Glutamatergic neuron (in vitro differentiated cells): ENCODE measurements at places on chromosomes 4 and X.

DNA sequence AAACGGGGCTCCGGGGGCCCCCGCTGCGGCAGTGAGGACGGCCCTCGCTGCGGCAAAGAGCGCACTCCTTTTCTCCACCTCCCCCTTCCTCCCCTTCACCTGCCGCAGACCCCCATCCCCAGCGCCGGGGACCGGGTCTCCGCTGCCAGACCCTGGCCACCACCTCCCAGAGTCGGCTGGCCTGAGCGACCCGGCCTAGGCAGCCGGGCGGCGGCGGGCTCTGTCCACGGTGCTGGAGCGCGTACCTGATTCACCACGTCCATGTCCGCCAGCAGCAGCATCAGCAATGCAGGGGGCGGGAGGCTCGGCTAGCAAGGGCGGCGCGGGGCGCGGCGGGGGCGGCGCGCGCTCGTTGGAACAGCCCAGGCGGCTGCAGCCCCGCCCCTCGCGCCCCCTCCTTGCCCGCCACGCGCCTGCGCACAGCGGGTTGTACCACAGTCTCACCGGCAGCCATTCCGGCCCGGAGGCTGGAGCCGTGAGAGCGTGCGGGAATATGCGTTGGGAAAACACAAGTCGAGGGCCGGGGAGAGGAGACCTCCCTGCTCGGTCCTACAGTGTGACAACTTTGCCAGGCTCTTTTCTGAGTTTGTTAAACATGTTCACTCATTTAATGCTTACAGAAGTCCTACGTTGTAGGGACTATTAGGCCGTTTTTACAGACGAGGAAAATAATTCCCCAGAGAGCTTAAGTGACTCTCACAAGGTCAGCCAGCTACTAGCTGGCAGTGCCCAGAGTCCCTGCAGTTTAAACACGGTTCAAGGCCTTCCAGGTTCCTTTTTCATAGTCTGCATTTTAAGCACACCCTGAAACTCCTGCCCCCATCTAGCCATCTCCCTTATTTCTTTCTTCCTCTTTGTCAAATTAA, at the start of gene SYP:
Gene SYP (minus strand): TSS at position 288 of the 866 bp plus-strand sequence. CDS start 7 bp downstream, at position 281.
- DNase-seq = peak; percentile 90

DNA sequence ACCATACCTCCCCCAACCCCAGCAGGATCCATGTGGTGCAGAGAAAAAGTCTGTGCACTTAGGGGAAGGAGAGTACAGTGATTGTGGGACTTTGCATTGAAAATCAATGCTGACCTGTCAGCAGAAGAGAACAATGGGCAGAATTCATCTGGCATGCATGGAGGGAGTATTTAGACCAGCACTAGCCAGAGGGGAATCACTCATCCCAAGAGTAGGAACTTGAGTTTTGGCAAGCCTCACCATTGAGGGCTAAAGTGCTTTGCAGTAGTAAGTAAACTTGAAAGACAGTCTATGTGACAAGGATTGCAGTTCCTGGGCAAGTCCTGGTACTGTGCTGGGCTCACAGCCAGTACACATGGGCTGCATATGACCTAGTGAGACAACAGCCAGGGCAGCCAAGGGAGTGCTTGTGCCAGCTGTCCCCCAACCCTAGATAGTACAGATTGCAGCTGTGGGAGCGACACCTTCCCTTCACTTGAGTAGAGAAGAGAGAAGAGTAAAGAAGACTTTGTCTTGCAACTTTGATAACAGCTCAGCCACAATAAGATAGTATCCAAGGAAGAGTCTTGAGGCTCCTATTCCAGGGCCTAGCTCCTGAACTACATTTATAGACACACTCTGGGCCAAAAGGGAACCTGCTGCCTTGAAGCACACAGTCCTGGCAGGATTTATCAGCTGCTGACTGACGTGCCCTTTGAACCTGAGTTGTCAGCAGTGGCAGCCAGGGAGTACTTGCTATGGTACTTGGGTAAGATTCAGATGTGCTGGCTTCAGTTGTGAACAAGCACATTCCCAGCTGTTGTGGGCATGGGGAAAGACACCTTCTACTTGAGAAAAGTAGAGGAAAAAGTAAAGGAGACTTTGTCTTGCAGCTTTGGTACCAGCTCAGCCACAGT, 48.7 kb downstream of the HDX start:
- no peak for DNase-seq

GRCh38 chr4:184471881-184472613, 2.3 kb downstream of the IRF2 start:
- DNase-seq = no peak

GRCh38 chrX:41559235-41560052, 112.3 kb downstream of the NYX start:
- DNase-seq = no peak

- DNase-seq = peak; percentile 46
Observed at GRCh38 chr4:6472387-6473263, at the start of gene PPP2R2C. Gene PPP2R2C, minus strand, starts transcription at chr4:6472614. Its CDS starts 385 bp downstream, at chr4:6472229.

- DNase-seq = no peak
Observed at GRCh38 chrX:155666741-155667140, 54.0 kb upstream of the TMLHE start.

GRCh38 chrX:108072746-108073145, 18.6 kb downstream of the PSMD10 start:
- DNase-seq = no peak

GRCh38 chr4:158811704-158812103, 42.9 kb downstream of the FNIP2 start:
- DNase-seq = no peak

GRCh38 chrX:130114141-130114588, 3.9 kb upstream of the ELF4 start:
- DNase-seq = no peak

GRCh38 chrX:49260221-49260985, 4.1 kb downstream of the FOXP3 start:
- DNase-seq = no peak

- DNase-seq = no peak
Observed at GRCh38 chr4:114005569-114006442, 26.4 kb upstream of the ARSJ start.

DNA sequence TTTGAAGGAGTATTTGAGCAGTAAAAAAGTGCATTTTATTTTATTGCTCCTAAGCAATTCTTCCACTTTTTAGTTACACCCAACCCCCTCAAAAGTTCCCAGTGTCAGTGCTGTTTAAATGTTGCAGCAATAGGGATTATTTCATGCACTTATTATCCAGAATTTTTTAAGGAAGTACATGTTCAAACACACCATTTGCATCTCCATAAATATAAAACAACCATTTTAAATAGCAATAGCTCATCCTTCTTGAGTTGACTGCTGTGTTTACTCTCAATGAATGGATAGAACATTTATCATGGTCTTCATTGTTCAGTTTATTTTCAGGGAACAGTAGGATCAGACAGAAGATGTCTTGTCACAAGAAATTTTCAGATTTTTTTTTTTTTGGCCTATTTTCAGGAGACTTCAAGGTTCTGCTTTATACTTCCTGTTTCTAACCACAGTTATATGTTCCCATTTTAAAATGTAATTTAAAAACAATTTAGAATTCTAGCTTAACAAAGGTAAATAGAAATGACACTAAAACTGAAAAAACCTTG, 171.9 kb downstream of the TMA16 start:
- DNase-seq = no peak

GRCh38 chrX:39418731-39419638, 617.7 kb downstream of the MID1IP1 start:
- DNase-seq = no peak

DNA sequence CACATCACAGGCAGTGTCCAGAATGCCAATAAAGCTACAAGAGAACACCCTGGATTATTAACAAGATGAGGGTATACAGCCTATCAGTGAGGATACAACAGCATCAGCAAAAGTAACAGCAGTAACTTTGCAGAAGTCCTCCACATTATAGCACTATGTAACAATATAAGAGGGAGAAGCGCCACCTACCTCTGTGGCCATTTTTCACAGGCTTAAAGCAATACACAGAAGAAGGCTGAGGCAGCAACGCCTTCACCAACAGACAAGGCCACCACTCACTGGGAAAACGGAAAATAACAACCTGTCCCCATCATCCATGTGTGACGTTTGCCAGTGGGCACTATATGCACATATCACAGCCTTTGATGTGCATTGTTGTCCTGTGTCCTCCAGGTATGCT, 12.5 kb downstream of the RTL8B start:
- DNase-seq = no peak

- no peak for DNase-seq
Observed at GRCh38 chr4:67048530-67048929, 496.8 kb downstream of the CENPC start.

- no peak for DNase-seq
Observed at GRCh38 chrX:20221902-20222301, 44.8 kb downstream of the RPS6KA3 start.

DNA sequence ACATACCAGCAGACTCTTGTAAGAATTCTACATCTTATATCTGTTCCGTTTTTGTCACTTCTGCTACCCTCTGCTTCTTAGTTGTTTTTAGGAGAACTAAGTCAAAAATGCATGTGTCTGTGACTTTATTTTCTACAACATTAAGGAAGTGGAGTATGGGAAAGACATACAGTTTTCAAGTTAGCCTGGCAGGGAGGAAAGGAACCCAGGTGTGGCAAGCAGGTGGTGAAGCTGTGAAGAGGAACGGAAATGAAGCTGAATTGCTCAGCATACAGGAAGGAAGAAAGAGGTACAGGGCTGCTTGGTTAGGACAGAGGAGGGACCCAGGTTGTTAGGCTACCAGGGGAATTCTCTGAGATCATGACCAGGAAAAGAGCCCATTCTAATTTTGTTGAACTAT, 9.4 kb downstream of the GPRIN3 start:
- DNase-seq = no peak

DNA sequence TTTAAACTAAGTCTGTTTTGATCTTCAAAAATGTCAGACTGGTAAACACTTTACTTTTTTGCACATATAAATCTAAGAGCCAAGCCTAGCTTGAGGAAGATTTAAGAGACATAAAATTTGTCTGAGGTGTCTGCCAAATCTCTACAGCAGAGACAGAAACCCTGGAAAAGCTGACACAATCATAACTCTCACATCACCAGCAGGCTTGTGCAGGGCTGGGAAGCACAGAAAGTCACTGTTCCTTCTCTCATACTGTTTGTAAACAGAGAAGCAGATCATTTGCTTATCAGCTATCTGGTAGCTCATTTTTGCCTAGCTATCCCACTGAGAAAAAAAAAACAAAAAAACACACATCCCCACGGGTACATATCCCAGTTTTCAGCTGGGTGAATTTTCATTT, 7.0 kb downstream of the ENOX2 start:
- no peak for DNase-seq

- peak; percentile 70 for DNase-seq
Observed at GRCh38 chr4:30380404-30380998, 339.7 kb upstream of the PCDH7 start.

DNA sequence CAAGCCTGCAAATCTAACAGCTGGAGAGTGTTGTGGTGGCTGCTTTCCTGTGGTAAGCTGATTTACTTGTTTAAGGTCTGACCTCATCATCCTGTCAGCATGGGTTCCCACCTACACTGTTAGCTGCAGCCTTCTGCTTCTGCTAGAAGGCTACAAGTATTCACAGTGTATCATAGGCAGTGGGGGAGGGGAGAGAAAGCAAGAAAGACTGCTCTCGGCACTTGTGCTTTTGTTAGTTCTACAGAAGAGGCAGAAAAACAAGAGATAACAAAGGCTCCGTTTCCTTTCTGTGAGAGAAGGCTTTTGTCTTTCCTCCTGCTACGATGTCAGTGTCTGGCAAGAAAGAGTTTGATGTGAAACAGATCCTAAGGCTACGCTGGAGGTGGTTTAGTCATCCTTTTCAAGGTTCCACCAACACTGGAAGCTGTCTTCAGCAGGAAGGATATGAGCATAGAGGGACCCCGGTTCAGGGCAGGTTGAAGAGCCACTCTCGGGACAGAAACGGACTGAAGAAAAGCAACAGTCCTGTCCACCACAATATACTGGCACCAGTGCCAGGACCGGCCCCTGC, at the start of gene KLHL4:
Gene KLHL4 (plus strand): TSS at position 232 of the 571 bp plus-strand sequence. CDS start 92 bp downstream, at position 324.
- DNase-seq = peak; percentile 30

GRCh38 chrX:15468036-15468435, 25.1 kb downstream of the PIR start:
- DNase-seq = no peak

DNA sequence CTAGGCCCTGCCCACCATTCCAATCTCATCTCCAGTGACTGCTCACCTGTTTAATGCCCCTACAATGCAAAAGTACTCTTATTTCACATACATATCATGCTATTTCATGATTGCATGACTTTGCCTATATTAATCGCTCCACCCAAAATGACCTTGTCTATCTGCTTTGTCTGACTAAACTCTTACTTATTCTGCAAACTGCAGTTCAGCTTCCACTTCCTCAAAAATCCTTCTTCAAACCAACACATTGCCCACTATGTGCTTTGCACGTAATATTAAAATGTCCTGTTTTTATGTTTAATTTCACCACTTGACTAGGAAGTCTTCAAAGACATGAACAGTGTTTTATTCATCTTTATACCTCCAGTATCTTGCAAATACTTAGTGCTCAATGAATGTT, 229.6 kb downstream of the OPHN1 start:
- DNase-seq = no peak

DNA sequence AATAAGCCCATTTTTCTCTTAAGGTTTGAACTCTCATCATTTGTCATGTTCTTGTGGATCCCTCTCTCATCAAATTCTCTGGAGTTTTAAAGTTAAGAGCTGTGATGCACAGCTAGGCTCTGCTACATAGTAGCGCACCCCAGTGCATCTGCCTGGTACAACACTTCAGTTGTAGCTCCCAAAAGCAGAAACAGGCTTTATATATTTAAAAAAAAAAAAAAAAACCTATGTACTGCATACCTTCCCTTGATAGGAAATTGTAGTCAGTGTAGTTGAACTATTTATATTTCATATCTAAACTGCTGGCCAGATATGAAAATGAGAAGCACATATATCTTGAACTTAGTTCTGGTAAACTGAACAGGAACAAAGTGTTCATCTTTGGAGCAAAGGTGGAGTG, 131.4 kb downstream of the KLHL13 start:
- peak; percentile 54 for DNase-seq

- DNase-seq = no peak
Observed at GRCh38 chrX:17547658-17548057, 172.7 kb downstream of the NHS start.

DNA sequence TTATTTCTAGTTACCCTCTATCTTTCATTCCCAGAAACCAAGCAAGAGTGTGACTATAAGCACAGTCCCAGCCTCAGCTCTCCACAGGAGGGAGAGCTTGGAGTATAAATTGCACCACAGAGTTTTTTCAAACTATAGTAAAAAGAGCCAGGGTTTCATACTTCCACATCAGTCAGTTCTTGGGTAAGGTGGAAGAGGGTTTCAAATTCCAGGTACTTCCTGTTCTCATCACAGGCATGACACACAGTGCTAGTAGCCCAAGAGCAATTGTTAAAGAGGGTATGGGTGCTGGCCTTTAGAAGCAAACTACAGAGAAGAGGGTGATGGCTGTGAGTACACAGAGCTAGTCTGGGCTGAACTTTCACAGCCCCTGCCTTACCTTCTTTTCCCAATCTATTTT, 5.7 kb upstream of the IL1RAPL1 start:
- DNase-seq = no peak

- no peak for DNase-seq
Observed at GRCh38 chrX:43566170-43566569, 89.9 kb upstream of the MAOA start.

DNA sequence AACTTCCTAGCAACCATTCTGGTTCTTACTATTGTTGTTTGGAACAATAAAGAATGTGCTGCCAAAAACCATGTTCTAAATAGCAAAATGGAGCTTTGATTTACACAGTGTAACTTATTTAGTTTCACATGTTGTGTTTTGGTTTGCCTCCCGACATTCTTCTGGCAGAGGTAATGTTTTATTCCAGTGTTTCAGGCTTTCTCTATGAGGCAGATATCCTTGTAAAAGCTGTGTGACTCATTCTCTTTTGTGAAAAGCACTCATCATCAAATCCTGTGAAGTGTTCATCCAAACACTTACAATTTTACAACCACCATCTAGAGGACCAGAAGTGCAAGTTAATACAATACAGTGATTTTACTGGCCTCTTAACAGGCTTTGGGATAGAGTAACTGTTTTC, 219.0 kb upstream of the GIMD1 start:
- no peak for DNase-seq
